ENCODE measurements at places on chromosomes 2 and 18.

- peak; percentile 89 for DNase-seq
Measured at GRCh38 chr2:238974501-238975166, 126.7 kb downstream of the TWIST2 start.

DNA sequence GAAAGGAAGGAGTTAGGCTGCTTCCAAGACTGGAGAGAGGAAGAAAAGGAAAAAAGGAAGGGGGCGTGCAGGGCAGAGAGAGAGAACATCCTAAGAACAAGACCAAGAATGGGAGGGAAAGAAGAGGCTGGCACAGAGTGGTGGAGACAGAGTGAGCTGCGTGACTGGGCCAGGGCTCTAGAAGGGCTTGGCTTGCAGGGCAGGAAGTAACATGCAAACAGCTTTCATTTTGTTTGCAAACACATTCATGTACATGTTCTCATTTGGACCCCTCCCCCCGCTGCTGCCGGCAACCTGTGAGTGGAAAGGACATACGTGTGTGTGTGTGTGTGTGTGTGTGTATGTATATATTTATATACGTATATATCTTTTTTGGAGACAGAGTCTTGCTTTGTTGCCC lies 46.8 kb upstream of the DNMT3A start:
- DNase-seq = no peak

- DNase-seq = no peak
Measured at GRCh38 chr2:59921743-59922142, 631.7 kb downstream of the BCL11A start.

DNA sequence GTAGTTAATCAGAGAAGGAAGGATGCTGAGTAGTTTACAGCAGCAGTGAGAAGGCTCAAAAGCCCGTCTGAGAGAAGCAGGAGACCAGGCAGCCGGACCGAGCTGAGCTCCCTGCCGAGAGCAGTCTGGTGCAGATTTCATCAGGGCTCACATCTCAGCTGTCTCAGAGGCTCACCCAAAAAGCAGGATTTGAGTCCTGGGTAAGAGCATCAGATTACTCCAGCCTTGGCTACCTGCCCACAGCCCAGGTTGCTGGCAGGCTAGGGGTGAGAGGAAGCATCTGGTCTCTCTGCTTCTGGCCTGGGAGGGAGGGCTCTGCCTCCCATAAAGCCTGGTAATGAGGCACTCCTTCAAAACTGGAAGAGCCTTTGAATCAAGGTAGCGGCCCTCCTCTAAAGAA lies 140.5 kb downstream of the ST6GAL2 start:
- peak; percentile 3 for DNase-seq

- no peak for DNase-seq
Measured at GRCh38 chr2:152490686-152491455, 155.9 kb downstream of the FMNL2 start.

DNA sequence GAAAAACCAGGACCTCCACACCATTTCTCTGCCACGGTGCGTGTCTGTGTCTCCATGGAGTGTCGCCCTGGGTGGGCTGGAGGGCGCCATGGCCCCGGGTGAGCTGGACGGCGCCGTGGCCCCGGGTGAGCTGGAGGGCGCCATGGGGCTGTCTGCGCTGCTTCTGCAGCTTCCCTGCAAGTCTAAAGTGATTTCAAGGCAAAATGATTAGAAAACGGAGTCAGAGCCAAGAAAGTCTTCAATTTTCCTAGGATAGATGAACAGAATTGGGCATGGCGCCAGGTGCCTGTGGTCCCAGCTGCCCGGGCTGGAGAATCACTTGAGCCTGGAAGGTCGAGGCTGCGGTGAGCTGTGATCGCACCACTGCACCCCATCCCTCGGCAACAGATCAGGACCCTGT lies 27.7 kb upstream of the NFATC1 start:
- no peak for DNase-seq

DNA sequence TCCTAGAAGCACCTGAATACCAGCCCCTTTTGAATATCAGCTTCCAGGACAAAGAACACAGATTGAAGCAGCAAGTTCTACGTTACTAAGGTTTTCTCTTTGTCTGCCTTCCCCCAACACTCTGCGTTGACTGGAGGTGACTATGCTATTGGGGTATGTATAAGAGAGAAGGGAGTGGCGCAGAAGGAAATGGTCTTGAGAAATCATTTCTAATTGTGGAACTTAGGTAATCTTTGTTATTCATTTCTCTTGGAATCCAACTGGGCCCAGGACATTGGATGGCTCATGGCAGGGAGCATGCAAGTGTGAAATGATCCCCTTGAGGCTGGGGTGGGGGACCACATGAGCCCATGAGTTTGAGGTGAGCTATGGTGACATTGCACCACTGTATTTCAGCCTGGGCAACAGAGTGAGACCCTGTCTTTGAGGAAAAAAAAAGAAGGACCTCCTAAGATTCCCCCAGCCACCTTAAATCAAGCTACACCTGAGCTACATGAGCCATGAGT lies 29.7 kb downstream of the XDH start:
- DNase-seq = peak; percentile 95

- DNase-seq = no peak
Measured at GRCh38 chr18:79413426-79413825, 17.7 kb downstream of the NFATC1 start.

- no peak for DNase-seq
Measured at GRCh38 chr18:63317982-63318888, 1.3 kb downstream of the BCL2 start.

- DNase-seq = no peak
Measured at GRCh38 chr2:85796046-85796340, 42.2 kb downstream of the ATOH8 start.

GRCh38 chr2:36337354-36337753 lies 18.2 kb upstream of the CRIM1 start:
- no peak for DNase-seq
